Hepatic stellate cell (primary cell): ENCODE measurements at places on chromosomes 5 and 9.

- no peak for DNase-seq
Observed at GRCh38 chr5:1788828-1789227, 10.8 kb downstream of the MRPL36 start.

- DNase-seq: no peak
Observed at GRCh38 chr5:76333571-76333970, 69.5 kb upstream of the IQGAP2 start.

- peak; percentile 49 for DNase-seq
Observed at GRCh38 chr9:105187781-105188180, 56.7 kb upstream of the SLC44A1 start.

DNA sequence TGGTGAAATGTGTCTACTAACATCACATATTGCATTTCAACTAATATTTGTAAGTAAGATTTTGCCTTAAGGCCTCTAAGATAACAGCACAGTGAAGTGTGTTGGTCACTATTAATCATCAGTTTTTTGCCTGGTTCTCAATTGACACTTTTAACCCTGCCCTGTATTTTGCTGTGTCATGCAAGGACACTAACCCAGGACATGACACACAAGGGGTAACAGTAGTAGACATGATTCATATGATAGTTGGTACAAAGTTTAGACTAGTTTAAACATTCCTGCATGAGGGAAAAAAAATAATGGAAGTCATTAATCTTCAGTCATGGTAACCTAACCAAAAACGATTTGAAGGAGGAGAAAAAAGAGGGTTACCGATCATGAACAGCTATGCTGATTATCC lies 207.0 kb downstream of the DEPDC1B start:
- peak; percentile 21 for DNase-seq

DNA sequence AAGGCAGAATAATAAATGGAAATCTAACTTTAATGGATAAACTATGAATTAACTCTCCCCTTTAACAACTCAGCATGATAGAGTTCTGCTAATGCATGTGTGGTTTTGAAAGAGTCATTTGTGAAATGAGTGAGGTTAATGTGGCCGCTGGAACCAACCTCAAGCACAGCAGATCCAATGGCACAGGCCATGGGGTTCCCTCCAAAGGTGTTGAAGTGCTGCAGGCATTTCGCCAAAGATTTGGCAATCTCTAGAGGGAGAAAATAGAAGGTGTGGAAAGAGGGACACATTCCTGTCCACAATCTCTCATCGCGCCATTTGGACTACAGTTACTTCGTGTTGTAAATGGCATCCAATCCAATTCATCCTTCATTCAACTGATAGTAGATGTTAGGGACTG lies 35.0 kb downstream of the AGXT2 start:
- no peak for DNase-seq

GRCh38 chr5:164652276-164652660 lies 1146.8 kb downstream of the MAT2B start:
- no peak for DNase-seq

GRCh38 chr9:86242071-86242470 lies 17.4 kb downstream of the C9orf153 start:
- no peak for DNase-seq

- no peak for DNase-seq
Observed at GRCh38 chr9:129785866-129786265, 17.1 kb upstream of the TOR1B start.
